NCI-H1436 treated with DMSO at 0.1 percent for 48 hours (cell line): ENCODE measurements at places on chromosomes 7 and 10.

- no peak for DNase-seq
These were observed 5.7 kb downstream of the LRRC20 start for GRCh38 chr10:70376436-70377378.

DNA sequence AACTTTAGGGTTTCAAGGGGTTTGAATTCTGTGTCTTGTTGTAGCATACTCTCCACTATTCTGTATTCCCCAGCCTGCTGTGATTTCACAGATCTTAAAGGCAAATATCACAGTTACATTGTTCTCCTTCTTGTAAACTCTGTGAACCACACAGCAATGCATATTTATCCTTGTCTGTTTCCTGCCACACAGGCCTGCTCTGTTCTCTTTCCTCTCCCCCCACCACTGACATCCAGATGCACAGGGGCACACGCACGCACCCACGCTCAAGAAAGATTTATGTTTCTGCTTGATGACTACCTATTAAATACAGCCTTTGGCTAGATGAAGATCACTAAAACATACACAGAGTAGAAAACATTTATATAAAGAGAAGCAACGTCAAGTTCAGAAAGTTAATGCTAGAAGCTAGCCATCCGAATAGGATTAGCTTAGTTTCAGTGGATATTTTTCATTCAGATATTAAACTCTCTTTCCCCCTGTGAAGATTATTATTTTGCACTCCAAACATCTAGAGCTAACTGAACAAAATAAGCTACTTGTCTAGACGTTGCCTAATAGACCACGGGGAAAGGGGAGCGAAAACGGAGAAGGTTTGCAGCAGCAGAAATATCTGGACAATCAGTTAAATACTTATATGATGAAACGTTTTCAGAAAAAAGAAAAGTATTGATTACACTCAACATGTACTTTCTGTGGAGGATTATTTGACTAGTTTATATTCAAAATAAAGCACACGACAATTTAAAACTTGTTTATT lies 193.1 kb upstream of the SEMA3C start:
- DNase-seq = no peak

- DNase-seq = no peak
These were observed 443.2 kb upstream of the AKR1E2 start for GRCh38 chr10:4382811-4383210.

DNA sequence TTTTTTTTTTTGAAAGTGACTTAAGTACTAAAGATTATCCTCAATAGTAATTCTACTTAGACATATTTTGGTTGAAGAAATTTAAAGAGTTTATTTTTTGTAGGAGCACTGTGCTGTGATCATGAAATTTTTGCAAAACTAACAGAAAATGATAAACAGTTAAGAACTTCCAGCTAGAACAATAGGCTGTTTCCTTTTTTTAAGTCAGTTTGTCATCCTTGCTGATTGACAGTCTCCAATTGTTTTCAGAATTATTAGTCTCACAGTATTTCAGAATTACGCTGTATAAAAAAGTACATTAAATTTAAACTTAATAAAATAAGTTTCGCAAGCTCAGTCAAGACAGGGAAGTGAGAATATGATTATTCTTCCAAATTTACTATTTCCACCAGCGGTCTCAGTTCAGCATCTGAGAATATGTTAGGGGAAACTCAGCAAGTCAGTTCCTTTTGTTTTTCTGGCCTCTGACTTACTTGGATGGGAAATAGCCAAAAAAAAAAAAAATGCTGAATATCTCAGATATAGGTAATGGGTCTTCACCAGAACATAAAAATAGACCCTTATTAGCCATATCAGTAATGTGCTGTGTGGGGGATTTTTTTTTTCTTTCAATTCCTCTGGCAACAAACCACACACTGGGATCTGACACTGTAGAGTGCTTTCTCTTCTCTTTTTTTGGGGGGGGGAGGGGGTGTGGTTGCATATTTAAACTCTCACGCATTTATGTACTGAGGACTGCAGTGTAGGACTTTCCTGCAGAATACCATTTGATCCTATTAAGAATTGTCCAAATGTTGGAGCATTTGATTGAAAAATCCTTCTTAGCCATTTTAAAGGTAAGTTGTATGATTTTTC lies at the start of gene CD36:
TSS of gene CD36 (plus strand) at position 732 of the 855 bp plus-strand sequence. CDS start 8,099 bp downstream, outside the sequence.
- no peak for DNase-seq

DNA sequence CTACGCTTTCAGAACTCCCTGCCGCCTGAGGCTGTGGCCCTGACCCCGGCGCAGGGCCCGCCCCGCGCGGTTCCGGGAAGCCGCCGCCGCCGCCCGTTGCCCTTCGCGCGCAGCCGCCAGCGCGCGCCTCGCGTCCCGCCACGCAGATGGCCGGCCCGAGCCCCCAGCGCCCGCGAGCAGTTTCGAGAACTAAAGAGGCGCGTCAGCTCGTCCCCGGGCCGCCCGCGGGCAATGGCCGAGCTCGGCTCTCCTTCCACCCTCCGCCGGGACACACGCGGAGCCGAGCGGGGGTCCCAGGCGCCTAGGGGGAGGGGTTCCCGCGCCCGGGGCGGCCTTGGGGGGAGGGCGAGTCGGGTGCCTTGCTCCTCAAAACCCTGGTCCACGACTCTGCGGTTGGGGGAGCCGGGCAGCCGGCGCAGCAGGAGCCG lies 1.8 kb downstream of the HNRNPF start:
- DNase-seq = no peak

DNA sequence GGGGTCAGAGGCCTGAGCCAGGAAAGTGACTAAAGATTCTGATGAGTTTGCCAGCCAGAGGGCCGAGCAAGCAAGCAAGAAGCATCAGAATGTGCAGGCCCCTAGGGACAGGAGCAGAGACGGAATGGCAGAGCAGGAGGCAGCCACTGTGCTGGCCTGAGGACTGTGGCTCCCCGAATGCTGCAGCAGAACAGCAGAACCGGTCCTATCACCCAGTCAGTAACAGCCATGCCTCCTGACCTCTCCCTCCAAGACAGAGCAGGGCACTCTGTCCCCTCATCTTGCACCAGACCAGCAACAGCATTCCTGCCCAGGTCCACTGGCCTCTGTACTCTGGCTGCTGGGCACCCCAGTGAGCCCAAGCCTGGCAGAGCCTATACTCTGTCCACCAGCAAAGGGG lies 85.9 kb downstream of the ARHGAP22 start:
- no peak for DNase-seq
